ENCODE measurements at places on chromosomes 5 and 9.

- no peak for DNase-seq
These were observed 113.4 kb downstream of the MRPL36 start for GRCh38 chr5:1686016-1686802.

GRCh38 chr9:34500623-34501267 is 22.0 kb downstream of the ENHO start:
- peak; percentile 69 for DNase-seq

DNA sequence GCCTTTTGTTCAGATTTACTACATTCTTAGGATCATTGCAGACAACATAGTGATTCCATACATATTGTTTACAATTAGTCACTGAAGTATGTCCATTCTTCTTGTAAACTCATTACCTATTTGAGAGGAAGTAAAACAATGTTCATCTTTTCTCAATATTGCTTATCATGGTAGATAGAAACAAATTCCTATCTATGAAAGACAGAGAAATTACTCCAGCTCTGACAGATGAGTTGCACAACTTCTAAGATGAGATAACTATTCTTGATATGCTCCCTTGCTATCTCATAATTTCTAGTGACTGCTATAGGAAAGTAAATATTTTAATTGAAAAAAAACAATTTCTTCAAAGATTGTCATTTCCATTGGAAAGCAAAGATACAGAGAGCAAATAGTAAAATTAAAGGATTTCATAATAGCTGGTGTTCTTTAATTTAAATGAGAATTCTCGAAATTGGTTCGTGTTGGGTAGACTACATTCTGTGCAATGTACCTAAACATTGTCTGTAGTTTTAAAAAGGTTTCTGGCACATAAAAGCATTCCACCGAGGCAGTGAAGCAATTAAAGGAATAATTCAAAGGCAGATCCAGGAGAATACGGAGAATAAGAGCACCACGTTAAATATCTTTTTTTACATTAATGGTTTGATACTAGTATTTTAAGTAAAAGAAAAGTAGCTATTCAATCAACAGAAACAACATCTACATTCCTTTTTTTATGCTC is 1029.1 kb upstream of the ACO1 start:
- no peak for DNase-seq

DNA sequence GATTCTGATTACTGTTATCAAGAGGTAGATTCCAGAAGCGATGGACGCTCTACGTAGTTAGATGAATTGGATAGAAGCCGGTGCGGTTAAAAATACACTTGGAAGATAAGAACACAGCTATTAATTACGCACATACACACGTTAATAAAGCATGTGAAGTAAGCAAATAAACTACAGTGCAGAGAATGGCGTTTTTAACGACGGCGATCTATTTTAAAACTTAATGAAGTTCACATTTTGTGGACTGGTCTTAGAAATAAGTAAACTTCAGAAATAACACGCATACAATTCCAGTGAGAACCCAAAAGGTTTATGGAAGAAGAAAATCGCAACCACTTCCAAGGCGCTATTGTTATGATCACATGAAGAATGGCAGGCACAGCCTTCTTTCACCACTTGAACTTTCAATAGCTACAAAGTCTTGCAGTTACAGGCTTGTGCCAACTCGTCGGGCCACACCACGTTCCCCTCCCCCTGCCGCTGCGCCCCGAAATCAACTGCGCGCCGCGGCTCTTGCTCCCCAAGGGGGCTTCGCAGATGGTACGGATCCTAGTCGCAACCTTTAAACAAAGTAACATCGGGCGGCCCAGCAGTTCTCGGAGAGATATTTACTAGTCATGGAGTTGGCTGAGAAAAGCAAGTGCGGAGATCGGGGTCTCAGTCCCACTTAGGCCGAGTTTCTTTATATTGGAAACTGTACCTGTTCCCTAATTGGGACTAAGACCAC is 866 bp upstream of the SEMA6A start:
- no peak for DNase-seq

- DNase-seq: no peak
These were observed 27.2 kb downstream of the ATP6V0E1 start for GRCh38 chr5:173010547-173011464.

DNA sequence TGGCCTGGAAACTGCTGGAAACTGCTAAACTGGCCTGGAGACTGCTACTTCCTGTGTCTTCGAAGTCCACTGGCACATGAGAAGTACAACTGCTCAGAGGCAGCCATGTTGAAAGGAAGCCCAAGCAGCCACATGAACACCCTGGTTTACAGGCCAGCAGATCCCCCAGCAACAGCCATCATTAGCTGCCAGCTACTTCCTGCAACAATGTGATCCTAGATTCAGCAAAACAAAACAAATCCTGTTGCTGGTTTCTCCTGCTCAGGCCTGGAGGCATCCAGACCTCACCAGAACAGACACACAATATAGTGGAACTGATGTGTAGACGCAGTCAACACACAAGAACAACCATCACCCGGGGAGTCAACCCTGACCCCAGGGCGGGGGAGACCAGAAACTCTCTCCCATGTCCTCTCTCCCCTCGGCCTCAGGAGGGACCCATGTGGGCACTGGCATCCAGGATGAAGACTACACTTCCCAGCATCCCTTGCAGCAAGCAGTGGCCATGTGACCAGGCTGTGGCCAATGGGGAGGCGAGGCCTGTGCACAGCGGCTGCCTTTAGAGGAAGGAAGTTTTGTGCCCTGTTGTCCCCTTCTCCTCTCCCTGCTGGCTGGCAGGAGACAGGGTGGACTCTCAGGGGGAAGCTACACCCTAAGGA is 9.2 kb upstream of the LCN15 start:
- no peak for DNase-seq
